ENCODE measurements at places on chromosomes 12 and 14.

- no peak for DNase-seq
Measured at GRCh38 chr12:20268121-20268732, 100.1 kb upstream of the PDE3A start.

- no peak for DNase-seq
Measured at GRCh38 chr14:104434214-104435076, 145.1 kb upstream of the C14orf180 start.

GRCh38 chr12:3035815-3036702 is 41.1 kb upstream of the TSPAN9 start:
- no peak for DNase-seq

DNA sequence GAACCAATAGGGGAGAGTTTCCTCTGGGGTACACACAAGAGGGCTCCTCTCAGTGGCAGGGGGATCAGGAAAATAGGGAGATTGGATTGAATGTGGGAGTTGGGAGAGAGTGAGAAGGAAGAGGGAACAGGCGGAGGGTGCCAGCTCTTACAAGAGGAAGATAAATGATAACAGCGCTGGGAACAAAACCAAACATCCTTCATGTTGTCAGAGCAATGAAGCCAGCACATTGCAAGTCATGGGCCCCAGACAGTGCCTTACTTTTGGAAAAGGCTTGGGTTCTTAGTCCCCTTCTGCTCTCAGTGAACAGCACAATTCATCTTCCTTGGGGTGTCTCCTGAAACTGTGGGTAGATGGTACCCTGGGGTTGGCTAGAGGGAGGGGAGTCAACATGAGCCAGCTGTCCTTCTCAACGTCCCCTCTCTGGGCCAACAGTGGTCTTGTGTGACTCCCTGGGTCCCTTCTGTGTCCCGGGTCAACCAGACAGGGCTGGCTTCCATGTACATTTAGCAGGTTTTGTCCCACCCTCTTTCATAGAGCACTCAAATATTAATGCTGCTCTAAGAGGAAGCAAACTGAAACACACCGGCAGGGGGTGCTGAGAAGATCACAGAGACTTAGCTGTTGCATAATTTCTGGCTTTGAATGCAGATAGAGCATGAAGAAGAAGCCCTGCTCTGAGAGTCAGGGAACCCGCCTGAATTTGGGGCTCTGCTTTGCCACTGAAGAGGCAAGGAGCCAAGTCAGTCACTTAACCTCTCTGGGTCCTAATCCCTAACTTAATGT is 138.5 kb downstream of the ESRRB start:
- no peak for DNase-seq

- peak; percentile 64 for DNase-seq
Measured at GRCh38 chr12:46364777-46365580, 7.6 kb downstream of the SLC38A2 start.

All from foreskin fibroblast (primary cell).